ENCODE measurements at places on chromosomes 13 and 19. TPM values are rescaled to one million over a fixed set of nuclear protein-coding genes. Genes with fewer than 3 reads are reported as not detected.

GIPR gene
- total RNA-seq: 0.72 TPM

ZNF829 gene
- total RNA-seq: 4.3 TPM

MISP3 gene
- total RNA-seq: 0.43 TPM

NEK5 gene
- not detected for total RNA-seq

SIGLEC12 gene
- not detected for total RNA-seq

MADCAM1 gene
- 0.71 TPM for total RNA-seq
